ENCODE measurements at places on chromosomes 4 and X. TPM values are rescaled to one million over a fixed set of nuclear protein-coding genes. Genes with fewer than 3 reads are reported as not detected.

The SCLT1 gene
- 48.4 TPM for total RNA-seq

The CXXC4 gene
- total RNA-seq: 0.21 TPM

The ZGRF1 gene
- 10.0 TPM for total RNA-seq

The RAB40A gene
- total RNA-seq: not detected

The EDNRA gene
- total RNA-seq: under 0.01 TPM

The CDX4 gene
- not detected for total RNA-seq

The SYTL5 gene
- not detected for total RNA-seq

The UGT2B17 gene
- total RNA-seq: 0.94 TPM

The ADH1C gene
- total RNA-seq: not detected

The WDR17 gene
- 1.2 TPM for total RNA-seq

The VEGFC gene
- 0.42 TPM for total RNA-seq

The XPNPEP2 gene
- total RNA-seq: 0.31 TPM

The VGLL1 gene
- not detected for total RNA-seq

The MAP9 gene
- total RNA-seq: 10.3 TPM

The ATP11C gene
- 20.1 TPM for total RNA-seq

The PCDH18 gene
- 0.10 TPM for total RNA-seq

The DACH2 gene
- under 0.01 TPM for total RNA-seq

The NLGN3 gene
- total RNA-seq: 2.6 TPM

The ITGB1BP2 gene
- total RNA-seq: 0.84 TPM

The DCAF4L1 gene
- total RNA-seq: 0.21 TPM

The KLF8 gene
- 3.0 TPM for total RNA-seq

The MTNR1A gene
- total RNA-seq: not detected

The HSD17B13 gene
- total RNA-seq: 1.6 TPM

The INTU gene
- total RNA-seq: 0.10 TPM

The DCAF12L2 gene
- total RNA-seq: not detected

The CTAG1A gene
- total RNA-seq: not detected

The HELQ gene
- total RNA-seq: 29.9 TPM

The ARFIP1 gene
- 3.5 TPM for total RNA-seq

The WDFY3 gene
- 18.1 TPM for total RNA-seq

The SHROOM4 gene
- 0.31 TPM for total RNA-seq

The KDM6A gene
- total RNA-seq: 115 TPM

The FANCB gene
- 5.4 TPM for total RNA-seq

The CT45A5 gene
- not detected for total RNA-seq

The FAM47E gene
- total RNA-seq: 0.21 TPM

The P2RY4 gene
- not detected for total RNA-seq

The CLDN22 gene
- total RNA-seq: not detected

The TCEAL7 gene
- 0.21 TPM for total RNA-seq

The TEX13B gene
- total RNA-seq: not detected

The LRP2BP gene
- total RNA-seq: 4.5 TPM

The TEX13A gene
- not detected for total RNA-seq

The ZNF275 gene
- total RNA-seq: 7.8 TPM

The WNK3 gene
- total RNA-seq: 0.42 TPM

The CT45A8 gene
- total RNA-seq: not detected

The S100G gene
- not detected for total RNA-seq

The MAP3K15 gene
- 0.10 TPM for total RNA-seq

The NHS gene
- 0.31 TPM for total RNA-seq

The DOK7 gene
- total RNA-seq: 0.63 TPM

The PLK4 gene
- 4.4 TPM for total RNA-seq

The PRKX gene
- 72.7 TPM for total RNA-seq

The CCDC120 gene
- 2.9 TPM for total RNA-seq

The NUP54 gene
- total RNA-seq: 82.9 TPM

The GNRHR gene
- not detected for total RNA-seq
